ENCODE measurements at places on chromosomes 5 and 9.

- no peak for DNase-seq
These were observed 135.5 kb downstream of the SEC61B start for GRCh38 chr9:99357575-99357974.

DNA sequence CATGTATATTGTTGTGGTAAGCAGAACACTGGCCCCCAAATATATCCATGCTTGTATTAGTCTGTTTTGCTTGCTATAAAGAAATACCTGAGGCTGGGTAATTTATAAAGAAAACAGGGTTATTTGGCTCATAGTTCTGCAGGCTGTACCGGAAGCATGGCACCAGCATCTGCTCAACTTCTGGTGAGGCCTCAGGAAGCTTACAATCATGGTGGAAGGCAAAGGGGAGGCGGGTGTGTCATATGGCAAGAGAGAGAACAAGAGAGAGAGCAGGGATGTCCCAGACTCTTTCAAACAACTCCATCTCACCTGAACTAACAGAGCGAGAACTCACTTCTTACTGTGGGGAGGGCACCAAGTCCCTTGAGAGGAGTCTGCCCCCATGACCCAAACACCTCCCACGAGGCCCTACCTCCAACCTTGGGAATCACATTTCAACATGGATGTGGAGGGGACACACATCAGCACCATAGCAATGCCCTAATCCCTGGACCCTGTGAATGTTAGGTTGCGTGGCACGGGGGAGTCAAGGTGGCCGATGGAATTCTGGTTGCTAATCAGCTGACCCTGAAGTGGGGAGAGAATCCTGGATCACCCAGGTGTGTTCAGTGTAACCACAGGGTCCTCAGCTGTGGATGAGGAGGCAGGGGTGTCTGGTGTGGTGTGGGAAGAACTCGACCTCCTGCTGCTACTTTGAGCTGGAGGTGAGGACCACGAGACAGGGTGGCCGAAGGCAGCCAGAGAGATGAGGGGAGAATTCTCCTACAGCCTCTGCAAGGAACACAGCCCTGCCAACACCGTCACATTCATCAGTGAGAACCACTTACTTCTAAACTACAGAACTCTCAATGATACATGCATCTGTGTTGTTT lies 172.8 kb downstream of the AUH start:
- no peak for DNase-seq

GRCh38 chr9:97617939-97618416 lies 15.2 kb downstream of the TSTD2 start:
- no peak for DNase-seq

- DNase-seq: no peak
These were observed at the start of gene GLRX for GRCh38 chr5:95822542-95823181. Gene GLRX, minus strand, starts transcription at chr5:95822726. Its CDS starts 64 bp downstream, at chr5:95822662.

GRCh38 chr5:75837258-75837841 lies 120.1 kb upstream of the POC5 start:
- DNase-seq: no peak

GRCh38 chr5:7664208-7664607 lies 186.7 kb downstream of the CFAP90 start:
- no peak for DNase-seq

DNA sequence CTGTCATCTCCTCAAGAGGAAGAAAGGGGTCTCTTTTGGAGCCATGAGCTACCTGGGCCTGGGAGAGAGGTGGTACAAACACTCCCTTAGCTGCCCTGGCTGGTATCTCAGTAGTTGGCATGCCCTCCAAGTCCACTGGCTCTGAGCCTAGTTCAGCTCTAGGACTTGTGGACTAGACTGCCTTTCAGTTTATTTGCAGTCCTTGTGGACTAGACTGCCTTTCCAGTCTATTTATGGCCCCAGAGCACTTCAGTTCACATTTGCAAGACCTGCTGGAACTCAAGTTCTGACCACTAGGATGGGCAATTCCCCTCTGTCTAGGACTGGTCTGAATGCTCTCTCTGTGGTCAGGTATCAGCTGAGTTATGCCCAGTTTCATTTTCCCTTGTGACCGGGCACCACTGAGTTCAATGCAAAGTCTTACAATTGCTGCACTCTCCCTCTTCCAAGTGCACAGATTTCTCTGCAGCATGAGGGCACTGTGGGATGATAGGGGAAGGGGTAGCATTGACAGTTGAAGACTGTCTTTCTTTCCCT lies 1019.0 kb downstream of the TAF11L14 start:
- DNase-seq: no peak

GRCh38 chr5:74579215-74579614 lies 61.3 kb downstream of the ENC1 start:
- peak; percentile 72 for DNase-seq

GRCh38 chr9:132287256-132287760 lies 67.5 kb downstream of the SETX start:
- DNase-seq: no peak

- DNase-seq: no peak
These were observed 58.0 kb downstream of the ANXA2R start for GRCh38 chr5:42982107-42982622.

DNA sequence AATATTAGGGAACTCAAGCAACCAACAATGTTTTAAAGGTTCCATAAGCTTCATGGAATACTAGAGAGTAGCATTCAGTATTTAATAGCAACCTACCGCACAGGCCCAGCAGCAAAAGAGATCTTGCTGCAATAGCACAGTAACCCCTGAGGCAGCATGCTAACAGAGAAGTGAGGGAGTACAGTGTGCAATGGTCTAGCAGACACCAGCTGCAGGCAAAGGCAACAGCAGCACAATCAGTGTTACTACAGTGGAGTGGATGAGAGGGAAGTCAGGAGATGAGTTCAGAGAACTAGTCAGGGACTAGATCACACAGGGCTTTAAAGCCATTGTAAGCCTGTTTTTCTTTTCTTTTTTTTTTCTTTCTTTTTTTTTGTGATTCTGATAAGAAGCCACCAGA lies 2.8 kb downstream of the TICAM2 start:
- DNase-seq: no peak

DNA sequence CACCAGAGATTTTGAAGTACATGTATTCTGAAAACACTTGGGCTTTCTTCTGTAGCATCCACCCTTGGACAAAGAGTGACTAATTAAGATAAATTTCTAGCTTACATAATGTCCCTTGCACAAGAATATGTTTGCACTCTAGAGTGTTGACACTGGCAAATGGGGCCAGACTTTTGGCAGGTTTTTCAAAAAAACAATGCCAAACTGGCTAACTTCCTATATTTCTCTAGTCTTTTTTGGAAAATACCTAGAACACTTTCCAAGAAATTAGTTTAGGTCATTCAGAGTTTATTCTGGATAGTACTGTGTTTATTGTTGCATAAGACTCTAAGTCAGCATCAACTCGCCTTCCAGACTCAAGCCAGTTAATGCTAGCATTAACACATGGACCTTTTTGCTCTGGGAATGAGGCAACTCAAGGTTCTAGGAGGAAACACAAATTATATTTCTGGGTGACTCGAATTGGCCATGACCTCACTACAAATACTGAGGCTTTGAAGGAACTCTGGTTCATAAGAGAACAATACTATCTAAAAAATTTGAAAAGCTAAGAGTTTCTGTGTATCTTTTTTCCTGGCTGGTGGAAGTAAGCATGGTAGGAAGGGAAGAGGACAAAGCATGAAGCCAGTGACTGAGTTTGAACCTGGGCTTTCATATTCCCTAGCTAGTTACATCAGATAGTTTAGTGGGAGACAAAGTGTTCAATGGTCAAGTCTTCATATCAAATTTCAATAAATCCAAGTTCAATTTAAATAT lies 101.6 kb downstream of the NREP start:
- no peak for DNase-seq

DNA sequence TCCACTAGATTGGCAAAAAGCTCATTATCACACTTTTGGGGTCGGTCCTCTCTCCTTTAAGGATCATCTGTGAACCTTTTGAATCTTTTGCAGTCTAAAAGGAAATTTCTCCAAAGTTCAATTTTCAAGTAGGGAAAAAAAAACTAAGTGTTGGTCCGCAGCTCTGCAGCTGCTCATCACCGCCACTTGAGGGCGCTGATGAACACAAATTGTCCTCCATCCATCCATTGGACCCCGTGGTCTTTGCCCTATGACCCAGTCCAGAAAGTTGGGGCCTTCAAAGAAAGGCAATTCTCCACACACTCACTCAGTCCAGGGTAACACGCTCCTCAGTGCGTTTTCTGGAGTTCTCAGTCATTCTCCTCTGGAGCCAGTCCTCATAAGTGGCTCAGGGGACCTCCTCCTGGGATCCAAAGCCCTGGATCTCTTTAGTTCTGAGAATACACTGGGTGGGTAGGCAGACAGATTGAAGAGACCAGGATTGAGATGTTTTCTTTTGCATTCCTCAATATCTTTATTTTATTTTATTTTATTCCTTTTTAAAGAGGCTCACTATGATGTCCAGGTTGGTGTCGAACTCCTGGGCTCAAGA lies 63.6 kb upstream of the SLC28A3 start:
- no peak for DNase-seq

GRCh38 chr5:74373076-74373475 lies 267.5 kb downstream of the ENC1 start:
- DNase-seq: no peak
